Tongue (tissue), 3 donors: ENCODE measurements at places on chromosomes 13 and 19.
A peak's percentile ranks its signal among the peaks of the same experiment; 100 is the strongest.

DNA sequence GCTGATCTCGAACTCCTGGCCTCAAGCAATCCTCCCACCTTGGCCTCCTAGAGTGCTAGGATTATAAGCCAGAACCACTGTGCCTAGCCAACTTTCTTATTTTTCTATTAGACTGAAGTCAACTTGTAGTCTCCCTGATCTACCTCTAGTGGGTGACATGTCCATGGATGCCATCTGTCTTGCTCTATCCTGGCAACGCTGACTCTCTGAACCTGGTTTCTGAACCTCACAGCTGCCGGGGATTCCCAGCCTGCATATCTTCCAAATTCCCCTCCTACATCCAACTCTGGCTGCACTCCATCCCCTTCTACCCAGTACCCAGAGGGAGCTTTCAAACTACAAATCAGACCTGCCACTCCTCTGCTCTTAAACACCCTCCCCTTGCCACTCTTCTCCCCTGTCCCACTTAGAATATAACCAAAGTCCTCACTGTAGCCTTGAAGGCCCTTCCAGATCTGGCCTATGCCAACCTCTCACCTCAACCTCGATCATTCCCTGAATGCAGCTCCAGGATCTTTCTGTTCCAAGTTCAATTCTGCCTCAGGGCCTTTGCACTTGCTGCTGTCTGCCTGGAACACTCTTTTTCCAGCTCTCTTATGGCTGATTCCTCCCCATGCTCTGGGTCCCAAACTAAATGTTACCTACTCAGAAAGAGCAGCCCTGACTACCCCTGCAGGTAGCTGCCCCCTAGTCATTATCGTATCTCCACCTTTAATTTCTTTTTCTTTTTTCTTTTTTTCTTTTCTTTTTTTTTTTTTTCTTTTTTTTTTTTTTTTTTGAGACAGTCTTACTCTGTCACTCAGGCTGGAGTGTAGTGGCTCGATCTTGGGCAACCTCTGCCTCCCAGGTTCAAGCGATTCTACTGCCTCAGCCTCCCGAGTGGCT lies 2.2 kb downstream of the CLIP3 start:
- peak; percentile 61 for DNase-seq

- peak; percentile 91 for DNase-seq
Measured at GRCh38 chr19:30649934-30650614, 277.9 kb downstream of the ZNF536 start.

- no peak for DNase-seq
Measured at GRCh38 chr13:109780845-109781383, 5.5 kb downstream of the IRS2 start.

DNA sequence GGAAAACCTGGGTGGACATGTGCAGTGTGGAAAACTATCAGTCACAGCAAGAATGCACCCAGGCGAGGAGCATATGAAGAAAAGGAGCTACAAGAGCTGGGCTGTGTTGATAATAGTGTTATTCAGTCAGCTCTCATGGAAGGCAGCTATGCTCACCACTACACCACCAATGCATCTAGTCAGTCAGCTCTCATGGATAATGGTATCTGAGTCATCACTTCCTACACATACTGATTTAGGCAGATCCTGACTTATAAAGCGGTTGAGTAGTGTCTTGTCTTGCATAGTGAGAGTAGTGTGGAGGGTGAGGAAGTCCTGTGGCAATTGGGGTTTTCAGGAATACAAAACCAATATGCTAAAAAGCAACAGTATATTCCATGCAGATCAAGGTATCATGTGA lies 9.1 kb upstream of the ZNF160 start:
- no peak for DNase-seq

DNA sequence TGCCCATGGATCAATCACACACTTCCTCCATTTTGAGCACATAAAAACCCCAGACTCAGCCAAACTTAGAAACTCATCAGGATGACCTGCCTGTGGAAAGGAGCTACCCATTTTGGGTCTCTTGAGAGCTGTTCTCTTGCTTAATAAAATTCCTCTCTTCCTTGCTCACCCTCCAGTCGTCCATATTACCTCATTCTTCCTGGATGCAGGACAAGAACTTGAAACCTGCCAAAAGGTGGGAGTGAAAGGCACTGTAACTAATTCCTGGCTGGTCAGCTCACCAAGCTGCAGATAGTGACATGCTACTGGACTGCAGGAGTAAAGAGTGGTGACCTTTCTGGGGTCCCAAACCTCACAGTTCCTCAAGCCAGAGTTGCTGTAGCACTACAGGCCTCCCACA lies 20.2 kb downstream of the LIG4 start:
- no peak for DNase-seq

DNA sequence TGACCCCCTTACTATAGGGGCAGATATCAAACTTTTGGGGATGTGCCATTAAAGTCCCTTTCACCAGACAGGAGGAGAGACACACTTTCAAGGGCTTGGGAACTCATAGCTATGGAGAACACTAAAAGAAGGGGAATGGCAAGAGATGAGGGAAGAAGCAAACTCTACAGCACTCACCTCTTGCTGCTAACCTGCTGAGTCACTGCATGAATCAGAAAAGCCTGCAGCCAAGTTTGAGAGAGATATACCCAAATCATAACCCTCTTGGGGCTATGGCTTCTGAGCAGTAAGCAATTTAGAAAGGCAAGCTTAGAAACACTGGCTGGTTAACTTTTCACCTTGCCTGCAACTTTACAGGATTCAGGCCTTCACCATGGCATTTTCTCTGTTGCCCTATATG lies 1028.0 kb downstream of the UQCRFS1 start:
- DNase-seq, result no peak

DNA sequence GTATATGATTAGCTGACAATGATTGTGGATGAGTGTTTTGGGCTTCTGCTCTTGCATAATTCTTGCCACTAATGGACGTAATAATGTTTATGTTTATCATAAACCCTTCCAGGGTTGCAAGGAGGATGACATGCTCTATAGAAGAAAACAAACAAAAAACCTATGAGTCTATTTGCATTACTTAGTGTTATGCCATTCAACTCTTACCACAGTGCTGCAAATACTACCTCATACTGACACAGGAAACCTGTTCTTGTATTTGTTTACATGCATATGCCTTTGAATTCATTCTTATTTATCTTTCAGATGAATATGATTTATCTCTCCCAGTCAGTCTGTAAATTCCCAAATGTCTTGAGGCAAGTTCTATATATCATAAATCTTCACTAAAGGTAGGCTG lies 39.6 kb upstream of the FREM2 start:
- DNase-seq, result no peak

GRCh38 chr19:39946532-39946931 lies 12.1 kb upstream of the FCGBP start:
- DNase-seq, result no peak

- DNase-seq, result no peak
Measured at GRCh38 chr13:112903606-112904195, 65.3 kb upstream of the MCF2L start.

GRCh38 chr19:44512326-44513298 lies 12.3 kb upstream of the ZNF180 start:
- peak; percentile 14 for DNase-seq

- no peak for DNase-seq
Measured at GRCh38 chr13:35736876-35737275, 260.4 kb upstream of the MAB21L1 start.

DNA sequence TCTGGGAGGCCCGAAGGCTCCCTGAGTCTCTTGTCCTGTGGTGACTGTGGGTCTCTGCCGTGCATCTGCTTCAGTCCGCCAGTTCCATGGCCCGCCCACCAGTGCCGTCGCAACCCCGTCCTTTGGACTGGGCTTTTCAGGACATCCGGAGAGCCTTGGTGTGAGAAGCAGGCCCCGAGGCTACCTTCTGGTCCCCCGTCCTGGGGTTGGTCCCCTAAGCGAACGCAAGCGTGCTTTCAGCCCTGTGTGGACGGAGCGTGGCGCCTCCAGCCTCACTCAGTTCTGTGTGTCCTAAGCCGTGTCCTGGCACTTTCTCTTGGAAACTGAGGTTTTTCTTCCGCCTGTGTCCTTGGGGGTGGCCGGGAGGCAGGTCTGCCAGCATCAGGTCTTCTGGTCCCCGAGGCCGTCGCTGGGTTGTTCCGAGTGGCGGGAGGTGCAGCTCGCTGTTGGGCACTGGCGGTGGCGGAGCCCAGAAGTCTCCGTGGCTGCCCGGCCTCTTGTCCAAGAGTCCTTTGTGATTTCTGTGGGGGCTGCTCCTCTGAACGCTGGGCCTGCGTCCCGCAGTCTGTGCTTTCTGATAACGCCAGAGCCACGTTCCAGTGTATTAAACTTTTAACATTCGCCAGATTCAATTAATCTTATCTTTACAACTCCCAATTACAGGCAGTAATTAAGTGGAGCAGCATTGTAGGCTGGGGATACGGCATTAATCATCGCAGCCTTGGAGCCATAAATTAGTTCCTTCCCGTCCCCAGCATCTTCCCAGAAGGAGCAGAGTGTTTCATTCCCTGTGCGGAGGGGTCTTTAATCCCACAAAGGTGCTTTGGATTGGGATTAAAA lies 99.5 kb downstream of the KDM4B start:
- DNase-seq, result no peak

DNA sequence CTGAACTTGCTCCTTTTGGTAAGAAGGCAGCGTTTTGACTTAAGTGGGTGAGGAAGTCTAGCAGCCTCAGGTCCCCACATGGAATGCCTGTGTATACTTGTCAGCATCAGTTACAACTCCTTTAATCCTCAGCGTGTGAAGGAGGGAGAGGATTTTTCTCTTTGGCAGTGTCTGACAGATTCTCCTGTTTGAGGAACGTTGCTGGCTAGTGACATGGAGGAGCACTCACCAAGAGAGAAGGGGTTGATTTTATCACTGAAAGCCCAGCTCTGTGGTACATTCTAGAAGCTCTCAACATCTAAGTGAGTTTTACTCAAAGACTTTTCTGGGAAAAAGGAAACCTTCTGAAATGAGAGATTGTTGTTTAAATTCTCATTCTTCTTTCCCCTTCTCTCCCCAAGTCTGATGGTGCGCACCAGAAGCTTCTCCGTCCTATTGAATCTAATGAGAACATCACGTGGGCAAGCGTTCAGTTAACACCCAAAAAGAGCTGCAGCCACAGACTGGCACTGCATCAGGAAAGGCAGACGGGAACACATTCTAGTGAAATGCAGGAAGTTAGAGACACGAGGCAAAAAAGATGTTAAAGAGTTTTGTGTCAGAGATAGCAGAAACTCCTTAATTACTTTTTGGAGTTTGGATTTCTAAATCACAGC lies 58.2 kb downstream of the GJA3 start:
- no peak for DNase-seq

GRCh38 chr19:38534574-38534973 lies 83.2 kb downstream of the MAP4K1 start:
- DNase-seq, result no peak

DNA sequence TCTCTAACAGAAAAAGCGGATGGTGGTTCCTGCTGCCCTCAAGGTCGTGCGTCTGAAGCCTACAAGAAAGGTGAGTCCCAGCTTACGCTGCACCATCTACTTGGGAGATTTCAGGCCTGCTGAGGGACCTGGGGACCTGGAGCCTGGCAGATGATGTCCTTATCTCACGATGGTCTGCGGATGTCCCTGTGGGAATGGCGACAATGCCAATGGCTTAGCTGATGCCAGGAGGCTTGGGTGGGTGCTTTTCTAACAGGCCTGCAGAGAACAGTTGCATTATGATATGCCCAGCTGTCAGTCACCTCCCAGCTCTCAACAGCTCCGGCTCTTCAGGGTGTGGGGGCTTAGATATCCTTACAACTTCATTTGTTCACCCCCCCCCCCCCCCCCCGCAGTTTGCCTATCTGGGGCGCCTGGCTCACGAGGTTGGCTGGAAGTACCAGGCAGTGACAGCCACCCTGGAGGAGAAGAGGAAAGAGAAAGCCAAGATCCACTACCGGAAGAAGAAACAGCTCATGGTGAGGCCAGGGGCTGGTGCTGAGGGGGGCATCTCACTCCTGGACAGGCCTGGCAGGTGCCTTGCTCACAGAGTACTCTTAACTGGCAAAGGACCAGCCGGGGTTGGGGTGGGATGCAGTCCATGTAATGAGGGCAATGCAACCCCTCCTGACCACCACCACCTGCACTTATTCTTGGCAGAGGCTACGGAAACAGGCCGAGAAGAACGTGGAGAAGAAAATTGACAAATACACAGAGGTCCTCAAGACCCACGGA lies 3.8 kb downstream of the RPL13A start:
- no peak for DNase-seq

GRCh38 chr13:96223231-96223630 lies 133.3 kb downstream of the HS6ST3 start:
- DNase-seq, result no peak

DNA sequence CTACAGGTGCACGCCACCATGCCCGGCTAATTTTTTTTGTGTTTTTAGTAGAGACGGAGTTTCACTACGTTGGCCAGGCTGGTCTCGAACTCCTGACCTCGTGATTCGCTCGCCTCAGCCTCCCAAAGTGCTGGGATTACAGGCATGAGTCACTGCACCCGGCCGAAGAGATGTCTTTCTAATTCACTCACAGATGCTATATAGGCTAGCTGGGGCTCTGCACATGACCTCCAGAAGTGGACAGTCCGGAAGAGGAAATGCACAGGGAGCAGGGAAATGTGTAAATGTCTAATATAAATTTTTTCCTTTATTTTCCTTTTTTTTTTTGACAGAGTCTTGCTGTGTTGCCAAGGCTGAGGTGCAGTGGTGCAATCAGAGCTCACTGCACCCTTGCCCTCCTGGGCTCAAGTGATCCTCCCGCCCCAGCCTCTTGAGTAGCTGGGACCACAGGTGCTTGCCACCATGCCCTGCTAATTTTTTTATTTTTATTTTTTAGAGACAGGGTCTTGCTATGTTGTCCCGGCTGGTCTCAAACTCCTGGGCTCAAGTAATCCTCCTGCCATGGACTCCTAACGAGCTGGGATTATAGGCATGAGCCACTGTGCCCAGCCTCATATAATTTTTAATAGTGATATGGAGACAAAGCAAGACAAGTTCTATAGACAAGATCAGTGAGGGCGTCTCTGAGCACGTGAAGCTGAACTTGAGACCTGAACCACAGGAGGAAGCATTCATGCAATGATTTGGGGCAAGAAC lies 8.4 kb downstream of the GIPC1 start:
- no peak for DNase-seq

- DNase-seq, result no peak
Measured at GRCh38 chr13:109897988-109898624, 111.7 kb upstream of the IRS2 start.

GRCh38 chr19:16586991-16587832 lies 15.0 kb upstream of the SLC35E1 start:
- no peak for DNase-seq
